GM03348 (cell line): ENCODE measurements at places on chromosomes 3 and 15.

GRCh38 chr3:101185341-101185740 is 135.0 kb downstream of the IMPG2 start:
- no peak for DNase-seq

DNA sequence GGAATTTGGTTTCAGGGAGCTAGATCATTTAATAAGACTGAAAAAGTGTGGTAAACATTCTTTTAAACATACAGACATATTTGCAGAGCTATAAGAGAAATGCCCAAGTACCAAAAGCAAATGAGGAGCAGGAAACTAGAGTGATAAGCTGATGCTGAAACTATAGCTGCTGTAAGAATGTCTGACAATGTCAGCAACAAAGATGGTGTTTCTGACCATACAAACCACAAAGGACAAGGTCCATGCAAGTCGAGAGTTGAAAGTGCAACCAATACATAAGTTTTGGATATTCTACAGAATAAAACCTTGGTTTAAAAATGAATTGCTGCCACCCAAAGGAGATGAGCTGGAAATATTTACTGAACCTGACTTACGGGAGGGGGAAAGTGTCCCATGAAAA is 610.2 kb downstream of the TBL1XR1 start:
- no peak for DNase-seq

DNA sequence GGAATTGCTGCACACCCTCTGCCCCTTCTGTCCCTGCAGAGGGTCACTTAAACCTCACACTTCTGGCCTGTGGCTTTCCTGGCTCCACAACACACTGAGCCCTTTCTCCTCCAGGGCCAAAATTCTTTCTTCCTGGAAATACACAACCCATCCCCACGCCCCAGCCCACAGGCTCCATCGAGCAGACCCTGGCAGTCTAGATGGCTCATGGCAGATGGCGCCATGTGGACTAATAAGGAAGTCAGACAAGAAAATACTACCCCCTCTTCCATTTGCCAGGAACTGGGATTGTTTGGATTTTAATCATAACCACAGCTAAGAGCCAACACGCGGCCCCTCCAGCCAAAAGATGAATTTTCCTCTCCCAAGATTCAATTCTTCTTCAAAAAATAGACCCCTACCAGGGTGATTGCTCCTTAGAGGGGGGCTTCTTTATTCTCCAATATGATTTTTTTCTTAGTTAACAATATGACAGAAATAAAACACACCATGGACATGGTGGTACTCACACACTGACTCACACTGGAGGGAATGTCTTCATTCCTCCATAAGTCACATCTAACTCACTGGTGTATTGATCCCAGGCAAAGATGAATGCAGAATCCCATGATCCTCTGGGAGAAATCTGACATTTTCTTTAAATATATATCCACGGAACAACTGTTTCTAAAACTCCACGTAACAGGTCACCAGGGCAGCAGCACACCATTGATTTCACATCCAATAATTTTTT is 111.5 kb downstream of the NTRK3 start:
- DNase-seq: no peak

- no peak for DNase-seq
These were observed 30.1 kb upstream of the NEO1 start for GRCh38 chr15:73022161-73022560.

DNA sequence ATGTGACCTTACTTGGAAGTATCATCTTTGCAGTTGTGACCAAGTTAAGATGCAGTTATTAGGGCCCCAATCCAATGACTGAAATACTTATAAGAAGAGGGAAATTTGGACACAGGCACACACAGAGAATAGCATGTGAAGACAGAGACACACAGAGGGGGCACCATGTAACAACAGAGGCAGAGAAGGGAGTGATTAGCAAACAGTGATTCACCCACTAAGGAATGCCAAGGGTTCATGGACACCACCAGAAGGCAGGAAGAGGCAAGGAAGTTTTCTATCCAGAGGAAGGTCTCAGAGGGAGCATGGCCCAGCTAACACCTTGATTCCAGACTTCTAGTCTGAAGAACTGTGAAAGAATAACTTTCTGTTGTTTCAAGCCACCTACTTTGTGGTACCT is 25.0 kb downstream of the SIDT1 start:
- DNase-seq: peak; percentile 15

- DNase-seq: no peak
These were observed 7.6 kb downstream of the GADL1 start for GRCh38 chr3:30886888-30887287.

GRCh38 chr3:133899311-133899710 is 3.6 kb upstream of the RAB6B start:
- no peak for DNase-seq

DNA sequence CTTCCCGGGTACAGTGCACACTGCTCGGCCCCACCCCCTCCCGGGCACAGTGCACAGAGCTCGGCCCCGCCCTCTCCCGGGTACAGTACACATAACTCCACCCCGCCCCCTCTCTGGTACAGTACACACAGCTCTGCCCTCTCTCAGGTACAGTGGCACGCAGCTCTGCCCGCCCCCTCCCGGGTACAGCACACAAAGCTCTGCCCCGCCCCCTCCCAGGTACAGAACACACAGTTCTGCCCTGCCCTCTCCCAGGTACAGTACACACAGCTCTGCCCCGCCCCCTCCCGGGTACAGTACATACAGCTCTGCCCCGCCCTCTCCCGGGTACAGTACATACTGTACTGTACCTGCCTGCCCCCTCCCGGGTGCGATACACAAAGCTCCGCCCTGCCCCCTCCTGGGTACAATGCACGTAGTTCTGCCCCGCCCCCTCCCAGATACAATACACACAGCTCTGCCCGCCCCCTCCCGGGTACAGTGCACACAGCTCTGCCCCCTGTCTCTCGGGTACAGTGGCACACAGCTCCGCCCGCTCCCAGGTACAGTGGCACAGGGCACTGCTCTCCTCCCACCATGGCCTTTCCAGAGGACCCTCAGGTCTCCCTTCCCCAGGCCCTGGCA is 16.4 kb upstream of the PRR20G start:
- no peak for DNase-seq

DNA sequence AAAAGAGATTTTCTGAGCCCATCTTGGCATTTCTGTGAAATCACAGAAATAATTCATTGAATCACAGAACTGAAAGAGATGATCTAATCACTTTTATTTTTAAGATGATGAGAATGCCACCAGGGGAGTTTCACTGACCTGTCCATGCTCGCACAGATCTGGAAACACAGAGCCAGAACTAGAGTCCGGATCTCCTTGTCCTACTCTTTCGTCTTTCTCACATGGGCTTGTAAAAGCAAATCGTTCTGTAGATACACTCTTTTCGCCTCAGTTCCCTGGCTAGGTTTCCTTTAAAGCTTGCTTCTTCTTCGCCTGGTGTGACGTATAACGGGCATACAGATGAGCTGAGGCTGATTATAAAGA is 122.5 kb upstream of the SPRED1 start:
- no peak for DNase-seq

DNA sequence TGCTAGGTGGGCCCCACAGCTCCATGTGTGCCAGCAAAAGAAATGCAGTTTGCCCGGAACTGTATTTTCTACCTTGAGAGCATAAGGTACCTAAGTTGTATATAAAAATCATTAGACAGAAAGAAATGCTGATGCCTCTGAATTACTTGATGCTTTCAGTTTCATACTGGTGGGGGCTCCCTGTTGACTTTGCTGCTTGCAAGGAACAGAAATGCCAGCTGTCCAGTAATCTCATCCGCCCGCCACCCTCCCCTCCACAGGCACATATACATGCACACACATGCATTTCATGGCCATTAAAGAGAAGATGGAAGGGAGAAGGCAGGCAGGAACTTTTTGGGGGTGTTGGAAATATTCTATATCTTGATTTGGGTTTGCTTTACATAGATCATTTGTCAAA is 38.4 kb downstream of the LIMD1 start:
- DNase-seq: no peak

DNA sequence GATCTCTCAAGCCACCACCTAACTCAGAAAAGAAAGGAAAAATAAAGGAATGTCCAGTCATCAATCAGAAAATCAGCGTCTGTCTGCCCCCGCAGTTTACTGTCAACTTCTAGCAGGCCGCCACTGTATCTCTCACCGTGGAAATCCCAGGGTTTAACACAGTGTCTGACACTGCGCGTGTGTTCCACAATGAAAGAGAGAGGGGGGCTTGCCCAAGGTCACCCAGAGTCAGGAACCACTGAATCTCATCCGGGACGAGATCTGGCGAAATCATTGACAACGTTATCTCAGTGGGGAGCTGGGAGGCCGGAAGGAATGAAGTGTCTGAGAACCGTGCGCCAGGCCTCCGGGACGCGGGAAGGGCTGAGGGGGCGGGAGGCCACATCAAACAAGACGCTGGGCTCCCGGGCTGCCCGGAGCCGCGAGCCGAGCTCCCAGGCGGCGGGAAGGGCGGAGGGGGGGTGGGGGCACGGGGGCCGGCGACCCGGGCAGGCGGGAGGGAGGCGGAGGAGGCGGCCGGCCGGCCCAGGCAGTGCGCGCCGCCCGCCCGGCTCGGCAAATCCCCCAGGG is 2.2 kb upstream of the HES1 start:
- no peak for DNase-seq

DNA sequence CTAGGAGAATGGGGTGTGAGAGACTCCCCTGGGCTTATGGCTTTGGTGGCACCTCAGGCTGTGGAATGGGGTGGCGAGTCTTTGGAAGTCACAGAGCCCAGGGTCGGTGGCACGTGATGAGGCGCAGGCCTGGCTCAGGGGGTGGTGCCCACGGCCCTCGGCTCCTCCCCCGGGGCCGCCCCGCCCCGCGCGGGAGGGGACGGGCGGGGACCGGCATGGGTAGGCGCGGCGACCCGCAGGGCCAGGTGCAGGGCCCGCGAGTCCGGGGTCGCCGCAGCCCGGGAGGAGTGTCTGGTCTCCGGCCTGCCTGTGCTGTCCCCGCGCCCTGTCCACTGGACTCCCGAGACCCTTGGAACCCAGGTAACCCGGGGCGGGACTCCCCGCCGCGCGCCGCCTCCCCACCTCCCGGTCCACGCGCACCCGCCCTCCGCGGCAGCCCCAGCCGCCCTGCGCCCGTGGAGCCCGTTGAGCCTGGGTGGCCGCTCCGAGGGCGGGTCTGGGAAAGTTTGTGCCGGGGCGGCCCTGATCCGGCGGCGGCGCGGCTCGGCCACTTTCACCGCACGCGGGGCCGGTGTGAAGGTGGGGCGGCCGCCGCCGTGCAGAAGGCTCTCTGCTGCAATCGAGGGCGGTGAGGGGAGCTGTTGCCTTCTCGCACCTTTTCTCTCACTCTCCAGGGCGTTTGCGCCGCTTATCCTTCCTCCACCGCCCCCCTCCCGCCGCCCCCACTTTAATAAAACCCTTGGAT is at the start of gene PAQR5:
Gene PAQR5, plus strand, starts transcription at position 216 of the 745 bp plus-strand sequence. CDS start 61,169 bp downstream, outside the sequence.
- peak; percentile 92 for DNase-seq

DNA sequence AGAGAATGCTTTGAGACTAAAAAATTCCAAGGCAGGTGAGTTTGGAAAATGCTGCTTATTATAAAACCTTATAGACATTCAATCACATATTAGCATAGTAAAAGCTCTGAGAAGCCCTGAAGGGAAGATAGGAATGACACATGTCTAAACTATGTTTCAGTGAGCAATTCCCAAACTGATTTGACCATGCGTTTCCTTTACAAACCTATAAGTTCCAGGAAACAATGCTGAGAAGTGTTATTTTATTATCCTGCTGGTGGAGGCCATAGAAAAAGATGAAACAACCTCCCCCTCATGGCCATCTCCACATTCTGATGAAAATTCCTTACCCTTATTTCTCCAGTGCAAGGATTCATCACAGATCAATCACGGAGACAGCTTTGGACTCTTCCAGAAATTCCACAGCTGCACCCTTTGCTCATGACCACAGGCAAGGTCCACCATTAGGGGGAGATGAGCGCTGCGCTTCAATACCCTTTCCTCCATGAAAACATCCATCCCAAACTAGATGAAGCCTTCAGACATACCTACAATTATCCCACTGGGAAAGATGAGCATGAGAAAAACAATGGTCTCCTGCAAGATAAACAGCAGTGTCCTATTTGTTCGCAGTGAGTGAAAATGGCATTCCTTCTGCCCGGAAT is 372.1 kb downstream of the MAGI1 start:
- DNase-seq: no peak

GRCh38 chr3:101138817-101139216 is 145.6 kb upstream of the ABI3BP start:
- no peak for DNase-seq

GRCh38 chr3:108441071-108441507 is 69.3 kb downstream of the MYH15 start:
- peak; percentile 29 for DNase-seq

DNA sequence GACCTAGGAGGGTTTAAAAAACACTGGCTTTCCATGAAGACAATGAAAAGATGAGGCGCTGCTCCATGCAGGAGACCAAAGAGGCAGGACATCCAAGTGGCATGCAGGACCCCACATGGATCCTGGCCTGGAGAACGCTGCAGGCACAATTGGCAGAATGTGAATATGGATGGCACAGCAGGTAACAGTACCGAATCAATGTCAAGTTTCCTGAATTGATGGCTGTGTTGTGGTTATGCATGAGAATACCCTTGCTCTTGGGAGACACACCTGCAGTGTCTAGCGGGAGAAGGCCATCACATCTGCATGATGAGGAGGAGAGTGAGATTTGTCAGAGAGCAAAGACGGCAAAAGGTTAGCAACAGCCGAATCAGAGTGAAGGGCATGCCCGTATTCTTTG is 74.3 kb upstream of the SEC13 start:
- no peak for DNase-seq

DNA sequence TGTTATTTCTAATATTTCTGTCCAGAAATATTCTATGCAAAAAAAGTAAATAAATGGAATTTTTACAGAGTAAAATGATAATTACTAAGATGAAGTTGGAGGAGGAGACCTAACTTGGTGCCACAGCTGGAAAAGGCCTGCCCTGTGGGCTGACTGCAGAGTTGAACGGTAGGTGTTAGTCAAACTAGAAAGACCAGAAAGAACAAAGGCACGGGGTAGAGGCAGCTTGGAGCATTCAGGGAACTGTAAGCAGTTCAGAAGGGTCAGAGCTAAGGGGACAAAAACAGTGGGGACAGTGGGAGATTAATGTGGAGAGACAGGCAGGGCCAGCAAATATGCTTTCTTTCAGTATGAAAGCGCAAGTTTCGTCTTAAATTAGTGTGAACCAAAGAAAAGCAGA is 39.3 kb upstream of the PTPRG start:
- DNase-seq: no peak

DNA sequence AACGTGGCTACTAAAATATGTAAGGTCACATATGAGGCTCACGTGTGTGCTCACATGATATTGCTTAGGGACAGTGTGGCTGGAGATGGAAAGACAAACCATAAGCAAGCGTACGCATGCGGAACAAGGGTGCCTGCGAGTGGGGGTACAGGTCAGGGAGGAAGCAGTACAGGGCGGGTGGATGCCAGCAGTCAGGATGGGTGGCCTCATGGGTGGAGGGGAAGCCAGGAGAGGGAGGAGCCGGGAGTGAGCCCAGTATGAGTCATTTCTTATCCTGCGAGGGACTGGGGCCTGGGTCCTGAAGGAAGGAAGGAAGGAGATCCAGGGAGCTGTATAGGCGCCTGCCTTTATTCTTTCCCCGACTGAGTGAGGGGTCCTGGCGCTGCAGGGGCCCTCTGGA is 42.0 kb upstream of the CGNL1 start:
- DNase-seq: peak; percentile 33

- peak; percentile 40 for DNase-seq
These were observed 28.0 kb downstream of the TFG start for GRCh38 chr3:100737334-100737733.
